ENCODE measurements at places on chromosomes 1 and 21. TPM values are rescaled to one million over a fixed set of nuclear protein-coding genes. Genes with fewer than 3 reads are reported as not detected.

IL20 gene
- not detected for total RNA-seq

DNA sequence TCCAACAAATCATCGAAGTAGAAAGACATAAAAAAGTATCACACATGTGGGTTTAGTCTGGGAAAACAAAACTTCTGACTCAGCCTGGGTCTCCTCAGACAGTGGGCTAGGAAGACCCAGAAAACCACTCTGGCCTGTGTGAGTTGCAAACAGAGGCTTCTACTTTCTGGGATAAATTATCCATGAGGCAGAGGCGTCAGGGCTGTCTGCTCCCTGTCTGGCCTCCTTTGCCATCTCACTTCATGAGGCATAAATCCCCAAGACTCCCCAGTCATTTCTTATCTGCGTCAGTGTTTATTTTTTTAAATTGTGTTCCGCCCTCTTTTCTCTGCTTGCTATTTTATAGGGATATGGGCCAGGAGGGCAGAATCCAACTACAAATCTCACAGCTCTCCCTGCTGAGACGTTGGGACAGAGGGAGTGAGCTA is 80.6 kb upstream of the TRABD2B start:
- no peak for DNase-seq

GRCh38 chr1:202112859-202113689 is 9.6 kb upstream of the GPR37L1 start:
- DNase-seq = peak; percentile 60

DNA sequence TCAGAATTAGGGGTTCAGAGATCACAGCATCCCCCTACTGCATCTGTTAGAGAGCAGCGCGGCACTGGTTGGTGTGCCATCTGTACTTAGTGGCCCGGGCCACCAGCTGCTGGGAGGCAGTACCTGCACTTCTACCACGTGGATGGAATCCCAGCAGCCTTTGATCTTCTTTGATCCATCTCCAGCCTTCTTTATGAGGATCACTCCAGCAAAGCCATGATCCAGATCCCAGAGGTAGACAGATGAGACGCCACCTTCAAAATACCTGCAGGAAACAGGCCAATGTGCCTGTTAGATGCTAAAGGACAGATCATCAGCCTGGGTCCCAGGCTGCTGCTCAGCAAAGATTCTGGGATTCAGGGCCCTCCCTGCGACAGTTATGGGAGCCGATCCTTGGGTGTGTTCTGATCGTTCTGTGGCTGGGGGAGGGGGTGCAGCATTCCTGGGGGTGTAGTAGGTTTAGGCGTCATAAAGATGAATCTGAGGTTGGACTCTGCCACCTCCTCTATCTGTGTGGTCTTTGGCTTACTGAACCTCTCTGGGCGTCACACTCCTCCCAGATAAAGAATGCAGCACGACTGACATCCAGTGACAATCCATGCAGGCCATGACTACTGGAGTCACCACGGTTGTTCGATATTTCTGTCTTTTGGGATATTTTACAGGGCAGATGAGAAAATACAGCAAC is 45.3 kb downstream of the SLC66A1 start:
- no peak for DNase-seq

GRCh38 chr21:26939601-26940111 is 27.2 kb downstream of the ADAMTS5 start:
- peak; percentile 84 for DNase-seq

- no peak for DNase-seq
Observed at GRCh38 chr1:65114322-65114721, 33.7 kb upstream of the AK4 start.

DNA sequence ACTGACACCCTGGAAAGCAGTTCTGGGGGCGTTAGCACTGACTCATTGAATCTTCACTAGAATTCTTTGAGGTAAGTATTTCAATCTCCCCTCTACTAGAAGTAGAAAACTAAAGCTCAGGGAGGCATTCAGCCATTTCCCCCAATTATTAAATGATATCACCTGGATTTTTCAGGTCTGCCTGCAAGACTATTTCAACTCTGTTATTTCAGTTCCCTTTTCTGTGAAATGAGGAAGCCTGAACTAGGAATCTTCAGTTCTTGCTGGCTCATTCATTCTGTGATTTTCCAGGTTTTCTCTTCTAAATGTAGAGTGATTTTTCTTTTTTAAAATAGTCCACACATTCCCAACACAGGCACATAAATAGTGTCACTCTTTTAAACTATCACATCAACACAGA is 337.0 kb upstream of the NR5A2 start:
- no peak for DNase-seq

DNA sequence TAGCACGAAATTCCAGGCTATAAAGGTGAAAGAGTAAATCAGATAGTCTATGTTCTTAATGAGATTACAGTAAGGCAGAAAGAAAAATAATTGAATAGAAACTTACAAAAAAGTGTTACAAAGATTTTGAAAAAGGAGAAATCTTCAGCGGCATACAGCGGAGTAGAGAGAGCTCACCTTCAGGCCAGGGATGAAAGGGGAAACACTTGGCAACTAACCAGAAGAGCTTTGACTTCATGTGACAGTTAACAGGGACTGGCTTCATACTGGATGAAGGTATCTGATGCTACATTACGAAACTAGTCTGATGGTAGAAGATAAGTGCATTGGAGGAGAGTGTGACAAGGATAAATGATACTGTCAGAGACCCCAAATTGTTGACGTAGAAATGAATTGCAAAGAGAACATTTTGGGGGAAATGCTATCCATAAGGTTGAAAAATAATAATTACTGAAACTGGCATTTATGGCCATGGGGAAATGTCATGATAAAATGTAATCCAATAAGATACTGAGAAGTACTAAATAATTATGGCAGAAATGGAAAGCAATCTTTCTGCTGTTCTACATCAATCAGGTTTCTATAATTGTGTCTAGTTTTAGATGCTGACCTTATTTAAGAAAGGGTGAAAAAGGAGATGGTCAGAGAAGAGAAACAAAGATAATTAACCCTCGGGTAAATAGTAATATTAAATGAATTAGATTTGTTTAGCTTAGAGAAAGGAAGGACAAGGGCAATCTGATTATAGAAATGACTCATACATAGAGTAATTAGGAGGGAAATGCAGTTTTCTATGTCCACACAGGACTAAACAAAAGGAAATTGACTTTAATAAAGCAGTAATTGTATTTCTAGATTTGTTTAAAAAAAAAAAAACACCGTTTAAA is 808.7 kb downstream of the NCAM2 start:
- no peak for DNase-seq

MRPL39 gene
- total RNA-seq = 26.1 TPM

DNA sequence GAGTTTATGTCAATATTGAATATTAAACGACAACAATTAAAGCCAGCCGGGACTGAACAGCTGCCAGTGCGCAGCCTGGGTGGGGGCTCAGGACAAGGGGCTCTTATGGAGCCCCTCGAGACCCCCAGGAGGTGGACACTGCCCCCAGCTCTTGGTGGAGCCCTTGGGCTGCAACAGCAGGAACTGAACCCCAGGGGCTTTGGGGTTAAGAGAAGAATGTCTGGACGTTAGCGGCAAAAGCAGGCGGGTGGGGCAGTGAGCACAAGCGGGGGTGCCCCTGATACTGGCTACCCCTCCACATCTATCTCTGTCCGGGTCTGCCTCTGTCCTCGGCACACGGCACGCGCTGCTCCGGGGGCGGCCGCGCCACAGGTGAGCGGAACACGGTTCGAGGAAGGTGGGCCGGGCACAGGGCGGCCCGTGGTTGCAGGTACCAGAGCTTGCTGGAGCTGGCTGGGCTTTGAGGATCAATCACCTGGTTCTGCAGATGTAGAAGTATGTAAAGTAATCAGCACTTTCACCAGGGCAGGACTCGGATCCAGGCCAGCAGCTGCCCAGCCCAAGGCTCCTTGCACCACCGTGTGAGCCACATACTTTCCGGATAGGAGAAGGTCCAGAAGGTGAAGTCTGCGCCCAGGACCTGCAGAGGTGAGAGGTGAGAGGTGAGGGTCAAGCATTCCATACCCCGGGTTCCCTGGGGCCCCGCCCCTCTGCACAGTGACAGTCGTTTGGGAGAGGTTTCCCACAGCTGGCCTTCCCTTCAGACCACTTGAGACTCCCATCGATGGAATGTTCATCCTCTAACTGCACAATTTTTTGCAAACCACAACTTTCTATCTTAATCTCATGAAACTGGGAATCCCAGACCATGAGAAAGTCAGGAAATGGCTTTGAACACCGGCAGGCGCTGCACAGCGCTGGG is 12.4 kb upstream of the POFUT2 start:
- no peak for DNase-seq

GRCh38 chr1:192436441-192437078 is 119.8 kb downstream of the RGS21 start:
- DNase-seq = no peak

GRCh38 chr21:21864321-21864840 is 866.2 kb downstream of the NCAM2 start:
- DNase-seq = peak; percentile 0

GRCh38 chr1:220884109-220884980 is 5.1 kb downstream of the HLX start:
- DNase-seq = no peak
